ENCODE measurements at places on chromosomes 3 and 15. TPM values are rescaled to one million over a fixed set of nuclear protein-coding genes. Genes with fewer than 3 reads are reported as not detected.

GPR87 gene
- not detected for total RNA-seq

CADPS gene
- total RNA-seq = 14.3 TPM

JAGN1 gene
- 18.4 TPM for total RNA-seq

PLA2G4D gene
- total RNA-seq = not detected

ABI3BP gene
- 23.4 TPM for total RNA-seq

All from left ventricle myocardium superior (tissue), 1 donor.